Activated T-cell treated with anti-CD3 and anti-CD28 coated beads for 24 hours (primary cell): ENCODE measurements at places on chromosomes 12 and 14.

GRCh38 chr14:43981135-43981768, 525.8 kb downstream of the FSCB start:
- no peak for DNase-seq

- DNase-seq: no peak
These were observed 6.9 kb upstream of the IGFBP6 start for GRCh38 chr12:53090554-53090953.

- DNase-seq: no peak
These were observed 4.3 kb downstream of the NFE2 start for GRCh38 chr12:54296393-54297099.

- DNase-seq: no peak
These were observed 19.0 kb downstream of the RIN3 start for GRCh38 chr14:92532490-92533163.

DNA sequence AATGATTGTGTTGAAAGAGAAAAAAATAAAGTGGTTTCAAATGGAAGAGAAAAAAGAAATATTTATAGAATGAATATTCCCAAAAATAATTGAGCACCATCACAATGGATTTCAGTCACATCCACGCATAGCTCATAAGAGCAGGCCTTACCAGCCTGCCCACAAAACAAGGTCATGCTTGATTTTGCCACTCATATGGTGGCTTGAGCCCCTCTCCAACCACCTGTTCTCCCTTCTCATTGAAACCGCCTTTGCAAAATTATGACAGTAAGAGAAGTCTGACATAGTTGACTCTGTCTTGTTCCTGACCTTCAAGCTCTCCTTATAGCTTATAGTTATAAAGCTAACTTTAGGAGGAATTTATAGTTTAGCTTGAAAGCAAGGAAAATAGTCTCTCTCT, 33.3 kb upstream of the NAP1L1 start:
- DNase-seq: no peak

GRCh38 chr14:39694341-39694740, 262.1 kb upstream of the FBXO33 start:
- DNase-seq: no peak

- DNase-seq: no peak
These were observed 7.8 kb upstream of the PSMC1 start for GRCh38 chr14:90248594-90248993.

GRCh38 chr12:16844875-16845274, 238.9 kb upstream of the LMO3 start:
- DNase-seq: no peak

GRCh38 chr12:10101042-10101579, 2.3 kb upstream of the CLEC1A start:
- no peak for DNase-seq

- DNase-seq: no peak
These were observed 2.1 kb upstream of the RABGGTA start for GRCh38 chr14:24273422-24273998.

DNA sequence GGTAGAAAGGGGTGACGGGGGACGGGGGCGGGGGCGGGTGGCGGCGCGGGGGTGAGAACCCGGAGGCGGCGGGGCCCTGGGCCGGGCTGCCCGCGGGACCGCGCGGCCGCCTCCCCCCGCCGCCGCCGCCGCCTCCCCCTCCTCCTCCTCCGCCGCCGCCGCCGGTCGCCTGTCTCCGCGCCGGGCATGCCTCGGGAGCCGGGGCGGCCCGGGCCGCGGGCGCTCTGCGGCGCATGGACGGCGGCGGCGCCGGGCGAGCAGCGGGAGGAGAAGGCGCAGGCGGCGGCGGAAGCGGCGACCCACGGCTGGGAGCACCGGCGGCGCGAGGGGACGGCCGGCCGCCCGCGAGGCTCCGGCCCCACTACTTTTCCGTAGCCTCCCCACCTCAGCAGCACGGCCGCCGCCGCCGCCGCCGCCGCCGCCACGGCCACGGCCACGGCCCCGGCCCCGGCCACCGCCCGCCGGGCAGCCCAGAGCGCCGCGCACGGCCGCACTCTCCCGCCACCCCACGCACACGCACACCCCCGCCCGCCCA, at the start of gene NPAS3:
Gene NPAS3 (plus strand): TSS at position 161 of the 535 bp plus-strand sequence.
- DNase-seq: no peak

DNA sequence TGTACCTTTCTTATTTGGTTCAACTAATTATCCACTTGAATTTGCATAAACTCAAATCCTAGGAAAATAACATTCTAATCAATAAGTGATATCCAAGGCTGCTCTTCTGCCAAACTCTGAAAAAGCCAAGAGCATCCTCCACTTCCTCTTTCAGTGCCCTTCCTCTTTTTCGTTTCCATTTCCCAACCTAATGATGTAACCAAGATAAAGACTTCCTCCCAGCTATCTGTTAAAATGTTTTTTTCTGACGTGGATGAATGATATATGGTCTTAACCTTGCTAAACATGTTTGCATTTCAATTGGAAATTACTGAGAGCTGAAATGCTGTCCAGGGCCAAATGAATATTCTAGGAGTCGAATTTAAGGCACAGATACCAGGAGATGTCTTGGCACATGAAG, 459.5 kb upstream of the PDE3A start:
- DNase-seq: no peak

DNA sequence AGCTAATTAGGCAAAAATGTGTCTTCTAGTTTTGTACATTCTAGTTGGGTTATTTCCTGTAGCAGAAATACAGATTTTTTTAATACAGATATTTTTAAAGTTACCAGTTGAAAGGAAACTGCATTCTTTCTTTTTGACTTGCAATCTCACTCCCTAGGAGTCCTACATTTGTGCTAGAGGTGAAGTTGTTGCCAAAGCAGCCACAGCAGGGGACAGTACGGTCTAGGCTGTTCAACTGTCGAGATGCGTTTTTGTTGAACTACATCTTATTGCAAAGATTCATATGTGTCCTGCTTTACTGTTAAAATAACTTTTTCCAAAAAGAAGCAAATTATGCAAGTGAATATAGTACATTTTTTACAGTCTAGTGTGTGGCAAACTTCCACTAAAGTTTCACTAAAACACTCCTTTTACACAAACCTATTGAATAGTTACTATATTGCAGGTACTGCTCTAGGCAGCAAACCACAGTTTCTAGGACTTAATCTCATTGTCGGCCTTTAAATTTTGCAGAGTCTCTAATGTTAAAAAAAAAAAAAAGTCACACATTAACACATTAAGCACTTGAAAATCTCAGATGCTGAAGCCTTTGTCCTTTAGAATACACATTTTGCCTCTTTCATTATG, 30.2 kb upstream of the SRGAP1 start:
- DNase-seq: no peak

GRCh38 chr12:12007001-12007712, 63.6 kb upstream of the BCL2L14 start:
- DNase-seq: peak; percentile 71

DNA sequence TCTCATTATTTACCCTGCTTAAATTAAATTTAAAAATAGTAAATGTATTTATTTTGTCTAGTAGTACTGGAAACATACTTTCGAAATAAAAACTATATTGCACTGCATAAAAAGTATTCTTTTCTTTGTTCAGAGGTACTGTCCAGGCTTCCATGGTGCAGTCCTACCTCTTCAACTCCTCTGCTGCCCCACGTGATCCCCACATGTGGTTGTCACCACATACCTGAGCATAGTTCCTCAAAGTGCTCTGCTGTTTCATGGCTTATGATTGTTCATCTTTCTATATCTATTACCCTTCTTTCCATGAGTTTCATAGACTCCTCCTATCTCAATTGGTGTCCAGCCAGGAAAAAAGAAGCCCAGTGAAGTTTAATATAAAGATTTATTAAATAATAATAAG, 317.5 kb upstream of the OR4E1 start:
- no peak for DNase-seq

DNA sequence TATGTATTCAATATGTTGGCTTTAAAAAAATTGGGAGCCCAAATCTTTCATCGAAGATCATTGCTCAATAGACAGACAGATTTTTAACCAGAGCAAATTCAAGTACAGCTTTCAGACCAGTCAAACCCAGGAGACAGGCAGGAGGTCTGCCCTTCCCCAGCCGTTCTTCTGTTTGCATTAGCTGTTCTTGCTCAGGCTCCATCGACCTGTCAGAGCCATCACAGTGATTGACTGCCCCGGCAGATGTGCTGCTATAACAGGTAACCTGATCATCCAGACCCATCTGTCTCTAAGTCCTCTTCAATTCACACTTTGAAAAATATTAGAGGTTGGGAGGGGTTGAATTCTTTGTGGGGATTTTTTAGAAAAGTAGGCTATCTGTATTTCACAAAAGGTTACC, 453.5 kb downstream of the FOXG1 start:
- no peak for DNase-seq

DNA sequence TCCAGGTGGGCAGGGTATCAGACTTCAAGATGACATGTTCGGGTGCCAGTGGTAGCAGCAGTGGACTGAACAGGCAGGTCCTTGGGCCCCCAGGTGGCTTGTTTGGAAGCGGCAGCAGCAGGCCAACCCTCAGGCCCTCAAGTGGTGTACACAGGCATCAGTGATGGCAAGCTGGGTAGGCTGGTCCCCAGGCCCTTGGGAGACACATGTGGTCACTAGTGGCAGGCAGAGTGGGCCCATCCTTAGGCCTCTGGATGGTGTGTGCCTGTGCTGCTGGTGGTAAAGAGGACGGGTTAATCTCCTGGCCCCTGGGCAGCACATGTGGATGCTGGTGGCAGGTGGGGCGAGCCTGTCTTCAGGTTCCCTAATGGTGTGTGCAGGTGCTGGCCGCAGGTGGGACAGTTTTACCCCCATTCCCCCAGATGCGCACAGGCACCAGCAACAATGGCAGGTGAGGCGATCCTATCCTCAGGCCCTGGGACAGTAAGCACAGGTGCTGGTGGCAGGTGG, 8.0 kb downstream of the OAS2 start:
- DNase-seq: no peak

DNA sequence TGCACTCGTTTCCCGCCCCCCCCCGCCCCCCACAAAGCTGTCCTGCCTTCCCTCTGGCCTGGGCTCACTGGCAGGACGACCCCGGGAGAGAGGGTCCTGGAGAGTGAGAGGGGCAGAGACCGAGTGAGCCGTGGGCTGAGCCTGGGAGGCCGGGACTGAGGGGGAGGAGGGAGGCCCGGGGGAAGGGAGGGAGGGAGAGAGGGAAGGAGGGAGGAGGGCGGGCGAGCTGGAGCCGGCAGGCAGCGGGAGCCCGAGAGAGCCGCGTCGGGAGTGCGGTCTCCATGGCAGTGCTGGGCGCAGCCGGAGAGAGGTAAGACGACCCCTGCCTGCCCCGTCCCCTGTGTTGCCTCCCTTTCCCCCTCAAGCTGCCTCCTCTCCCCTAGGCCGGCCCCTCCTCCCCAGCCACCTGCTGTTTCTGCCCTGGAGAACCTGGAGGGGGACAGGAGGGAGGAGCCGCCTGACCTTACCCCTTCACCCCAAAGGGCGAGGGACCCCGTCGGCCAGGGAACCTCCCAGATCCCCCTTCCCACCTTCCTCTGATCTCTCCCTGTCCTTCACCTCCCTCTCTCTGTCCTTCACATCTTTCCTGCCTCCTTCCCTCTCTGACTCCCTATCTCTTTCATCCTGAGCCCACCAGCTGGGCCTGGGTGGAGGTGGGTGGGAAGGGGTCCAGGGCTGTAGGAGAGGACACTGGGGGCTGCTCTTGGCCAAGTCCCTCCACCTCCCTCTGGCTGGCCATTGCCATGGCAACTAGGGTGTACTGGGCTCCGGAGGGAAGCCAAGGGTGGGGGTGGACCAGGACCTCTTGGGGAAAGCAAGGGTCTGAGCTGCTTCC, at the start of gene GPR162:
Gene GPR162 (plus strand): TSS at position 231 of the 835 bp plus-strand sequence. CDS start 2,078 bp downstream, outside the sequence.
- no peak for DNase-seq

- DNase-seq: peak; percentile 67
These were observed 73.1 kb upstream of the GPR68 start for GRCh38 chr14:91317381-91318308.

DNA sequence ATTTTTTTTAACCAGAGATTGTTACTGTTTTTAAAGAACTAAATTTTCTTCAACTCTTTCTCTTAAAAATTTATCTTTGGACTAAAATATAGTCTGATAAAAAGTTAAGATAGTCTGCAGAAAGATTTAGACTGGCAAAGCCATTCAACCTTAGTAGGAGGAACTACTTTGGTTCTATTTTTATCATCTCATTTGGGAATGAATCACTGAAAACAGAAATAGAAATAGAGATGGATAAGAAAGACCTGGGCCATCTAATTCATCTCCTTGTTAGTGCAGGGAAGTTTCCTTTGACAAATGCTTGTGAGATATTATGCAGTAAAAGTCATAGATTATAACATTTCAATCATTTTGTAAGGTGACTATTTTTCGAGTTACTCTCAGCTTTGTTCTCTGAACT, 263.2 kb upstream of the NPAS3 start:
- no peak for DNase-seq

DNA sequence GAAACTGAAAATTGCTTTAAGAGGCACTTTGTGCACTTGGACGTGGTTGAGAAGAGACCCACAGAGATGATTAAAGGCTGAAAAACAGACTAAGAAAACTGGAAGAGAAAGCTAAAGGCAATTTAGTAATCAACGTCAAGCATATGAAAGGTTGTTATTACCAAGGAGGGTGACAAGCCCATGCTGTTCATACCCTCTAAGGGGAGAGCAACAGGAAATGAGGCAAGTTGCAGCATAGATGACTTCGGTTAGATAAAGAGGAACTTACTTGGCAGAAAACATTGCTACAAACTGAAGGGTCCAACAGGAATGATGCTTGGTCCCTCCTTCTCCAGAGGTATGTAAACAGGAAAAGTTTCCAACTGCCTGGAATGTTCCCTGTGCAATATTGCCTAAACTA, 107.8 kb downstream of the DUSP6 start:
- DNase-seq: no peak

DNA sequence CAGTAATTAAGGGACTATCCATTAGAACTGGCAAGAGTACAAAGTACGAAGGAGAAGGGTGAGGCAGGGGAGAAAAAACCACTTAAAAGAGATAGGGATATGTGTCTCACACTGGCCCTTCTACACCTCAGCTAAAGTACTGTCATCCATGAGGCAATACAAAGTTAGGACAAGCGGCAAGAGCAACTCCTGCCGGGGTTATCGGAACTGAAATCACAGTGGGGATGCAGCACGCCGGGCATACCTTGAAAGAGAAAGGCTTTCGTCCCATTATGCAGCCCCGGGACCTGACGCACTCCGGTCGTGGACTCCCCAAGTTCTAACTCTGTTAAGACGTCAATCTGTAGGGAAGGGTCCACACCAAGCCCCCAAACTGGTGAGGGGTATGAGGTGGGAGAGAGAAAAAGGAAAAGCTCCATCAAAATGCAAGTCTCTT, 1.1 kb downstream of the NELL2 start:
- no peak for DNase-seq

- peak; percentile 47 for DNase-seq
These were observed 608 bp downstream of the PTGES3 start for GRCh38 chr12:56687223-56688128.

GRCh38 chr12:62426089-62426488, 40.5 kb upstream of the MON2 start:
- DNase-seq: no peak

- DNase-seq: no peak
These were observed 13.7 kb upstream of the VPS37B start for GRCh38 chr12:122909442-122910288.

DNA sequence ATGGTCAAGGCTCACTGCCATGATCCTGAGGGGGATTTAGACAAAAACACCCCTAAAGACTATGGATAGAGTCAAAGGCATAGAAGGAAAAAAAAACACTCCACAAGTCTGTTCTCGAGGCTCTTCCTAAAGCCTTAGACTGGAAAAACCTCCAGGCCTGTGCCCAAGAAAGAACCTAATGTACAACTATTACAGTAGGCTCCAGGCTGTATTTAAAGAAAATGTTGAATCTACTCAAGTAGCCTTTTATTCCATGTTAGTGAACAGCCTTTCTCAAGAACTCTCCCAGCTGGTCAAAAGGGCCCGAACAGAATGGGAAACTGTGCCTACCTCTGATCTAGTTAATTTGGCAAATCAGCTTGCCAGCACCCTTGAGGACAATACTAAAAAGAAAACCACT, 28.3 kb downstream of the GNPTAB start:
- no peak for DNase-seq
